Daoy (cell line): ENCODE measurements at places on chromosomes 4 and X. TPM values are rescaled to one million over a fixed set of nuclear protein-coding genes. Genes with fewer than 3 reads are reported as not detected.

- no peak for DNase-seq
Observed at GRCh38 chr4:97493815-97494518, 649.3 kb downstream of the STPG2 start.

The EFHC2 gene
- 0.51 TPM in 1 of 2 replicates, not detected in the other for total RNA-seq

GRCh38 chrX:19753368-19753767 lies 134.0 kb downstream of the SH3KBP1 start:
- no peak for DNase-seq

The TIMM8A gene
- total RNA-seq, result 4.7 and 9.0 TPM in 2 replicates

The SYTL4 gene
- total RNA-seq, result 3.1 and 3.6 TPM in 2 replicates

DNA sequence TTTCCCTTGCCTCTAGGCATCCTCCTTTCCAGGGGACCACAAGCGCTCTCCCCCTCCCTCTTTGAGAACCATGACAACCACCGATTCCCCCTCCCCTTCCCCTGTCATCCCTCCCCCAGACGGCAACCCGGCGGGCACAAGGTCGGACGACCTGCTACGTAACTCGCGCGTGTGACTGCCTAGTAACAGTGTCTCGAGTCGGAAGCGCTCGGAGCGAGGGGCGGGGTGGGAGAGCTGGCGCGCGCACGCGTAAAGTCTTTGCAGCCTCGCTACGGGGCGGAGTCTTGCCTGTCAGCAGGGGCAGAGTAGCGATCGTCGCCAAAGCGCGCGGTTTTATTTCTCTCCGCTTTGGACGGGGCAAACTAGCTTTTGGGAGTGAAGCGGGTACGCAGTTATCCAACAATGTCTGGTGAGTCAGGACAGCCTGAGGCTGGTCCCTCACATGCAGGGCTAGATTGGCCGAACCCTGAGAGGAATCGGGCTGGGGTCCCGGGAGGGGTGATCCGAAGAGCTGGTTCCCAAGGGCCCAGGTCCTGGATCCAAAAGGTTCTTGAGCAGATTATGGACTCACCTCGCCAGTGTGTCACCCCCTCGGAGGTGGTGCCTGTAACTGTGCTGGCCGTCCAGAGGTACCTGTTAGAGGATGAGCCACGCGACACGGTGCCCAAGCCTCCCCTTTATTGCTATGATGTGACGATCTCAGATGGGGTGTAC lies at the start of gene RADX:
TSS of gene RADX (plus strand) at position 300 of the 714 bp plus-strand sequence. CDS start at position 403, 103 bp downstream.
- DNase-seq, result no peak

The NAA11 gene
- 10.2 and 10.9 TPM in 2 replicates for total RNA-seq

DNA sequence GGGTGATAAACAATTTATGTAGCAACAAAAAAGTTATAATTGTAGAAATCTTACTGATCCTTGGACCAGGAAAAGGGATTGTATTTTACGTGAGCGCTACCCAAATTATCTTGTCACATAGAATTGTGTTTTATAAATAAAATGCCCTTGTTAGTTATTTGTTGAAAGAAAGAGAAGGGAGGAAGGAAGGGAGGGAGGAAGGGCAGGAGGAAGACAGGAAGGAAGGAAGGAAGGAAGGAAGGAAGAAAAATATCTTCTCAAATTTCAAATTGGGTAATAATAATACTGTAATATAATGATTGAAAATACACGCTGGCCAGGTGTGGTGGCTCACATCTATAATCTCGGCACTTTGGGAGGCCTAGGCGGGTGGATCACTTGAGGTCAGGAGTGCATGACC lies 206.2 kb upstream of the TLL1 start:
- DNase-seq, result no peak

DNA sequence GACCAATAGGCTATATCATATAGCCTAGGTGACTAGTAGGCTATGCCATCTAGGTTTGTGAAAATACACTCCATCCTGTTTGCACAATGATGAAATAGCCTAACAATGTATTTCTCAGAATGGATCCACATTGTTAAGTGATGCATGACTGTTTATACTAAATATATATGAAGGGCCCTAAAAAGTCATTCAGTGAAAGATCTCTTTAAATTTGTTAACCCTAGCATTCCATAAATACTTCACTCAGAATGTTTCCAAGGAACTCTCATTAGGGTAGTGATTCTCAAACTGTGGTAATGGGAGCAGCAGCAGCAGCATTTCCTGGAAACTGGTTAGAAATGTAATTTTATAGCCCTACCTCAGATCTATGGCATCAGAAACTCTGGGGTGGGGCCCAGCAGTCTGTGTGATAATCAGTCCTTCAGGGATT lies 74.9 kb downstream of the PRRG1 start:
- peak; percentile 9 for DNase-seq
